Choroid plexus epithelial cell (primary cell): ENCODE measurements at places on chromosomes 4 and X.
A peak's percentile ranks its signal among the peaks of the same experiment; 100 is the strongest.

DNA sequence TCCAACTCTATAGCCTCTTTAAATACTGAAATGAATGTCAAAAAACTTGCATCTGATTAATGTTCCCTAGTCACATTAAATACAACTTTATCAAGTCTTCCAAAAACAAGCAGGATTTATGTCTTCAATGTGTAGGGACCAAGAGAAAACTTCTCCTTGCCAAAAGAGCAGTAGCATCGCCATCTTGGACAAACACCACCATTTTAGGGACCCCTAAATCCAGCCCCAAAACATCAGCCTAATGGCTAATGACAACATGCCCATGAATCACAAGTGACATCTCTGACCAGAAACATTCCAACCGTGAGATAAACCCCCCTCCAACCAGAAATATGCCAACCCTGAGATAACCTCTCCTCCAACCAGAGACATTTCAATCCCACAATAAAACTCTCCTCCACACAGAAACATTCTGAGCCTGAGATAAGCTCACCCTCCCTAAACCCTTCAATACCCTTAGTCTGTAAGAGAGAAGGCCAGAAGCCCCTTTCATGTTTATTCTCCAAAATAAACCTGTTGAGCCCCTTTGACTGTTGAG, 697.4 kb downstream of the TRAM1L1 start:
- DNase-seq = no peak

GRCh38 chr4:176377780-176378179, 58.0 kb downstream of the SPCS3 start:
- DNase-seq = peak; percentile 46

GRCh38 chr4:6516281-6516680, 43.9 kb upstream of the PPP2R2C start:
- DNase-seq = no peak

DNA sequence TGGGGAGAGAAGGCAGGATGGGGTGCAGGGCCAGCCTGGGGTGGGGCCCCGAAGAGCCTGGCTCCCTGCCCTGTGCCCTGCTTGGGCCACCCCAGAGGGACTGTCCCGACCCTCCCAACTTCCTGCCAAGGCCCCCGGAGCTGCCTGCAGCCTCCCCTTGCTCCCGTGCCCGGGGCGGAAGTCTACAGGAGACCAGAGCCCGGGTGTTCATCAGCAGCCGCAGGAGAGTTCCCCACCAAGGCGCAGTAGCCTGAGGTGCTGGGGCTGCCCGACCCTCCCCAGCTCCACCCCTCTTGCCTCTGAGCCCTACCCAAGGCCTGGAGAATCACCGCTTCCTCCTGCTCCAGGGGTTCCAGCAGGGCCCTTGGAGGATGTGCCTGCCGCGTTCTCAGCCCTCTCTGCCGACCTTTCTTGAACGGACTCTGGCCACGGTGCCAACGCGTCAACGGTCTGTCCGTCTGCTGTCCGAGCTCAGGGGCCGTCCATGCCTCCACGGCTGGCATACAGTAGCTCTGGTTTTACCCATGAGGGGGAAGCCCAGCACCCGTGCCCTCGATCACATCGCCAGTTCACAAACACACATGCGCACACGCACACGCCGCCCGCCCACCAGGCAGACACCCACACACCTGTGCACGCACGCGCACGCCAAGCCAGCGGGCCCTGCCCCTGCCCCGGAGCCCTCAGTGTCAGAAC, 36.0 kb upstream of the SPON2 start:
- peak; percentile 27 for DNase-seq

DNA sequence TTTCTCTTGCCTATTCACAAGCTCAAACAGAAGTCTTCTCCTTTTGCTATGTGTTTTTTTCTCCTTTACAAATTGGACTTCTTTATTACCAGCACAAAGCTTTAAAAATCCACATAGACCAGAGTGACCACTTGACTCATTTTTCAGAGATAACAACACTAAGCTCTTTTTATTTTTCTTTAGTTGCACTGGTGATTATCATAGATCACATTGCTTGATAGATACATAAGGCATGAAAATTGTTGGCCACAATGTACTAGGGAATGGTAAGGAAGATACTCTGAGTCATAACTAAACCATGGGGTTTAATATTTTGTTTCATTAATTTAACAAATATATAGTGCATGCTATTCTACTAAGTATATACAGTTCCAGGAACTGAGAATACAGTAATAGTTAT, 159.0 kb downstream of the GASK1B start:
- DNase-seq = peak; percentile 76

DNA sequence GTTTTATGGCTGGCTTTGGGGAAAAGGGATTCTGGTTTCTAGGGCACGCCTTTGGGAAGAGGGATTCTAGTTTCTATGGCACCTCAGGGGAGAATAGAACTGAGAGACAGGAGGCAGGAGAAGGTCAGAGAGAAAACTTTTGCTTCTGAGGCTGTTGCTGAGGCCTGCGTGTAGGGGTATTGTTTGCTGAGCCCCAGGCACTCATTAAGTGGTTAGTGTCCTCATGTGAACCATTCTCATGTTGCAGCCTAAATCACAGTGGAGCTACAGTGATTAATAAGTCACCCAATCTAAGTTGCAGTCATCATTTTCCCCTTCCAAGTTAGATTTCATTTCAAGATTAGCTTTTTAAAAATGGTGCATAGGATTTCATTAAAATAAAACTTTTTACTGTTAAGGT, 29.0 kb downstream of the VCX3A start:
- no peak for DNase-seq

- peak; percentile 81 for DNase-seq
These were observed 26.8 kb upstream of the CLDN24 start for GRCh38 chr4:183348706-183349659.

DNA sequence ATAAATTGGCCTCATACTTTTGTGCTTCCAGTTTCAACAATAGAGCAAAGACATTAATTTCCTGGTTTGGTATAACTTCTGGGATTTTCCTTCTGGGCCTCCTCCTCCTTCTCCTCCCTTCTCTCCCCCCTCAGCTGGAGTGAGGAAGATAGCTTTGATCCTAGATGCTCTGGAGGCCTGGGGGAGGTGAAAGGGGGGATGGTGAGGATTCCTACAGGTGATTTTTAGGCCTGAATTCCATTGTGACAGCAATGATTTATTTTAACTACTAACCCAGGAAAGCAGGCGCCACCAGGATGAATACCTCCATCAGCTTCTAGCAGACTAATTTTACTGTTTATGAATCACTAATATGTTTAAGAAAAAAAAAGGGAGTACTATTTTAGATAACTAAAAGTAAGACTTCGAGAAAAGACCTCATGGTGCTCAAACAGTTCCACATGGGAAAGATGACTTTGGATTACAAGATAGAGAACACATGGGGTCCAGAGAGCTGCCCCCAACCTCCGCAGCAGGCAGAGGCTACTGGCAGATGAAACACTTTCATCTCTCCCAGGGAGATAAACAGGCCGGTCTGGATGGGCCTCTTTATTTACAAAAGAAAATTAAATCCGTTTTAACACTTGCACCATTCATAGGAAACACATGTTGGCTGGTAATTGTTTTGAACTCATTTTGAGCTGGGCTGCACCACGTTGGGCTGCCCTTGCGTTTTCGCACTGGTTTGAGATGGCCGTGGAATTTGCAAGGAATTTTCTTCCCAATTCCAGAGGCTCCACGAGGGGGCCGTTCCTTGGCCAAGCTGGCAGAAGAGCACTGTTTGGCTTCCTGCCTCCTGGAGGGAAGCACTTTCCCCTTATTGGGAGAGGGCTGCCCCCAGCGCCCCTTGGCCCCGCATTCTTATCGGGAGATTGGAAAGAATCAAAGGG, 125.1 kb upstream of the STX18 start:
- peak; percentile 33 for DNase-seq

DNA sequence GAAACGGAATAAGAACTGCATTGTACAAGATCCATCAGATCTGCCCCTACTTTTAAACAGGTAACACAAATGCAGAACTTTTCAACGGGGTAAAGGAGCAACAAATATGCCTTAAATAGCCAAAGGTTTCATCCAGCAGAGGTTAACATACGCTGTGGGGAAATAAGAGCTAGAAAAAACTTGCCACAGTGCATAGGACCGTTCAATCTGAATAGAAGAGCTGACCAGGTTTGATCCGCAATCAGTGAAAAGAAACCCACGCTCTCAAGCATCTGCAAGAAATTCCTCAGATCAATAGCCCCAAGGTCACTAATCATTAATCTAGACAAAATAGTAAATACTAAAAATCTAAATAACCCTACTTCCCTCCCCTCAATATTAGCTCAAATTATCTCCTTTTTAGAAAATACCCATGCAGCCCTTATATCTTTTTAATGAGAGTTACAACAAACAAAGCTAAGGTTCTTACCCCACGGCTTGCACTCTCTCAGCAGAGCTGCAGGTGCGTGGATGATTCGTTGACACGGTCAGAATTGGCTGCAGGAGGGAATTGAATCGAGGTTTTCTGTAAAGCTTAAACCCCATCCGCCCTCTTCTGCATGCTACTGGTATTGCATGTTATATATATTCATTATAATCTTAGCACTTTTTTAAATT, at the start of gene TLR10:
TLR10 (minus strand) TSS at position 539 of the 657 bp plus-strand sequence. CDS start 7,400 bp downstream, outside the sequence.
- peak; percentile 73 for DNase-seq

- DNase-seq = peak; percentile 4
These were observed at the start of gene IRS4 for GRCh38 chrX:108736509-108737479. IRS4 (minus strand) TSS chrX:108736563.
